ENCODE measurements at places on chromosomes 2 and 18. TPM values are rescaled to one million over a fixed set of nuclear protein-coding genes. Genes with fewer than 3 reads are reported as not detected.
A peak's percentile ranks its signal among the peaks of the same experiment; 100 is the strongest.

DNA sequence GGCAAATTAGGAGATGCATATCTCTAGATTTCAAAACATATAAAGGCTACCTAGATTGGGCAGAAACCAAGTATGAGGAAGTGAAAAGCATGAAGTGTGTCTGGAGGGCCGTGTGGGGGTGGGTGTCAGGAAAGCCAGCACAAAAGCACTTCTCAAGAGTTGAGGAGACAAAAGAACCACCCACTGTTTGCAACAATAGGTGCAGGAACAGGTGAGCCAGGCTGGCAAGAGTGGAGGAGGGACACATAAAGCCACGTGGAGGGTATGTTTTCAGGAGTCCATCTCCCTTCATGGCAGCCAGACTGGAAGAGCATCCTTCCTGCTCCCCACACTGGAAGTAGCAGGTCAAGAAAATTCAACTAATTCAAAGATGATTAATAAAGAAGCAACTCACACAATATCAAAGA, 96.4 kb downstream of the CERS6 start:
- no peak for DNase-seq

GRCh38 chr18:43482136-43482535, 204.8 kb upstream of the SYT4 start:
- DNase-seq: no peak

DNA sequence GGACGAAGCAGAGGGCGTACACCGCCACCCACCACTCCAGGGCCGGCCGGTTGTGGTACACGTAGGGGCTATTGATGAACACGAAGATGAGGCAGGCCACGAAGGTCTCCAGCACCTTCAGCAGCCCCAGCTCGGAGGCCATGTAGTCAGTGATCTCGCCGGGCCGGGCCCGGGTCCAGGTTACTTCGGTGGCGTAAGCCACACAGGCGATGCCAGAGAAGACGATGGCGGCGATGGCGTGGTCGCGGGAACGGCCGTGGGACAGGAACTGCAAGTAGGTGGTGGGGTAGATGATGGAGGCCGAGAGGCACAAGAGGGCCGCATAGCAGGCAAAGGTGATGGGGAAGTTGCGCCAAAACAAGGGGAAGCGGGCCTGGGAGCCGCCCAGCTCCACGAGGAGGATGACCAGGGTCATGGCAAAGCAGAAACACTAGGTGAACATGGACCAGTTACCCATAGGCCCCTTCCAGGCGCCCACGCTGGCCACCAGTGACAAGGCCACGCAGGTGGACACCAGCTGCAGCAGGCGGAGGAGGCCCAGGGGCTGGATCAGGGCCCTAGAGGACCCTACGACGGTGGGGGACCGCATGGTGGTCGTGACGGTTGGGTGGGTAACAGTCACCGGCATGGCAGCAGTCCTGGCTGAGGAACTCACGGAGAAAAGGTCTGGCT, 128.4 kb upstream of the FAM98A start:
- DNase-seq: no peak

GRCh38 chr18:27871726-27872125, 305.2 kb downstream of the CDH2 start:
- DNase-seq: no peak

DNA sequence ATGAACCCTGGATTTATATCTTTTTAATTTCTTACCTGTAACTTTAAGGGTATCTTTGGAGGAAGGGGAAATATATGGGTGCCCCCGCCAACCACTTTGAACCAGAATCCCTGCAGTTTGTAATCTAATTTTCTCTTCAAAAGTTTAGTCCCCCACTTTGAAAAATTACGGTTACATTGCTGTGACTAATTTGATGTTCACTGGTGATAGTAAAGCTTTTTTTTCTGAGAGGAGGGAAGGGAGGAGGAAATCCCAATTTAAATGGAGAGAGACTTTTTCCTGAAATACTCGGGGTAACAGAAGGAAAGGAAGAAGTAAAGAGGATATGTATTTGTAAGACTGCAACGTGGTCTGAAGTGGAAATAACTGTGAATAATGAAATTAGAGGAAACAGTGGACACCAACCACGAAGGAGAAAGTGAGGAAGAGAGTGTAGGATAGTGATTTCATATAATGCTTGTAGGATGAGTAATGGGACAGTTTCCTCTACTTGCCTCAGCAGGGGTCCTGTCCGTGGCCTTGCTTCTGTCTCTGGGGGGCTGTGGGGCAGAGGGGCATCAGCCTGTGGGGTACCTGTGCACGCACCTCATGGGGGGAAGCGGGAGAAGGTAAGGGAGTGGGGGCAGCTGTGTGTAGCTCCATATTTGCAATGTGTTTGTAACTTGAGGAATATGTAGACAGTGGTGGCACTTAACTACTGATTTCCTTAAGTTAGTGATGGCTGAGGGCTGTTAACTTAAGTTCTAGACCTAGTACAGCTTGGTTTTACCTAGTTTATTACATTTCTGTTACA, 161.1 kb downstream of the LTBP1 start:
- no peak for DNase-seq

GRCh38 chr18:79092874-79093273, 23.7 kb downstream of the ATP9B start:
- no peak for DNase-seq

DNA sequence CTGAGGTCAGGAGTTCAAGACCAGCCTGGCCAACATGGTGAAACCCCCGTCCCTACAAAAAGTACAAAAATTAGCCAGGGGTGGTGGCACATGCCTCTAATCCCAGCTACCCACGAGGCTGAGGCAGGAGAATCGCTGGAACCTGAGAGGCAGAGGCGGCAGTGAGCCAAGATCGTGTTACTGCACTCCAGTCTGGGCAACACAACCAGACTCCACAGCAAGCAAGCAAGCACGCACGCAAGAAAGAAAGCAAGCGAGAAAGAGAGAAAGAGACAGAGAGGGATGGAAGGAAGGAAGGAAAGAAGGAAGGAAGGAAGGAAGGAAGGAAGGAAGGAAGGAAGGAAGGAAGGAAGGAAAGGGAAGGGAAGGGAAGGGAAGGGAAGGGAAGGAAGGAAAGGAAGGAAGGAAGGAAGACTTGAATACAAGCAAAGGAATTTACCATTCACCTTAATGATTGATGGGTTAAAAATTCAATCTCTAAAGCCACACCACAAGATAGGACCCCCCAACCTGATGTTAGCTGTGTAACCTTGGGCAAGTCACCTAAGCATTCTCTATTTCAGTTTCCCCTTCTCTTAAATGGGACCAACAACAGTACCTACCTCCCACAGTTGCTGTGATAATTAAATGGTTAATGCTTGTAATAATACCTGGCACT, 181.7 kb downstream of the ATAD2B start:
- DNase-seq: no peak

DNA sequence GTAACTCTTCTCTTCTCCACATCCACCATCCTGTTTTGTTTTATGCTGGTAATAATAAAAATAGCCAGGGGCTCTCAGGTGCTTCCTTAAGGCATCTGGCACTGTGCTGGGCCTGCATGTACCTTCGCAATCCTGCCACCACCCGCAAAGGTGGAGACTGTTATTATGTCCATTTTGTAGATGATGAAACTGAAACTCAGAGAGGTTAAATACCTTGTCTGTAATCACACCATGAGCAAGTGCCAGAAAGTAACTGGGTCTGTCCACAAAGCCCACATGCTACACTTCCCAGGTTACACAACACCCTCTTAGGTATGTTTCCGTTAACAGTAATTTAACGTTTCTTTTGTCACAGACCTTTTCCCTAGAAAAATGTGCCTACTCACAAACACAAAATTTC, 27.0 kb downstream of the NRP2 start:
- DNase-seq: no peak

DNA sequence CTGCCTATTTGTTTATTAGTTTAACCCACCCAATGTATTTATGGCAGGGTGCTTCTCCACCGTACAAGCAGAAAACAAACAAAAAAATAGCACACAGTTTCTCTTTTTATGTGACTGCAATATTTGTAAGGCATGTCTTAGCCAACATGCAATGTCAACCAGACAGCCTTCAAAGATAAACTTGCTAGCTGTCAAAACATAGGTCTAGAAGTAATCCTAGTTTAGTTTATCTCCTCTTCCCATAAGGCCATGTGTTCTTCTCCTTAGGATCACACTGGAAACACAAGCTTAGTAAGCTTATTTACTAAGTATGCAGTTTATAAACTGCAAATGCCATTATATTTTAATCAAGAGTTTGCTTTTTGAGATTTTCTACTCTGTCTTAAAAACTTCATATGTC, 75.6 kb downstream of the LDAH start:
- DNase-seq: no peak

Gene CDH2
- total RNA-seq: 1.6 TPM

DNA sequence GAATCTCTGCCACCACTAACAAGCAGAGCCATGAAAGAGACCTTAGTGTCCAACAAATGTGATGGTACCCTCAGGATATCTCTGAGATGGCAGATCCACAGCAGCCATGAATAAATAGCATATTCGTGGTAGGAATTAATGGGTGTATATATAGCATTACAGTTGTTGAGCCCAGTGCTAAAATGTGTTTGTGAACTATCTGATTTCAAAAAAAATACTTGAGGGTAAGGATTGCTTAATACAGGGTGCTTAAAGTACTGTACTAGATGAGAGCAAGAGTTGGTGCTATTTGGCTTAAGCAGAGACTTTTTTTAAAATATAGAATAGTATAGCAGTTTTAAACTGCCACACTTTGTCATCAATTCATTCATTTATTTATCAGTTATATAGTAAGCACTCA, 101.5 kb upstream of the GALNT5 start:
- no peak for DNase-seq

GRCh38 chr2:43127208-43127940, 99.0 kb downstream of the ZFP36L2 start:
- DNase-seq: peak; percentile 87

DNA sequence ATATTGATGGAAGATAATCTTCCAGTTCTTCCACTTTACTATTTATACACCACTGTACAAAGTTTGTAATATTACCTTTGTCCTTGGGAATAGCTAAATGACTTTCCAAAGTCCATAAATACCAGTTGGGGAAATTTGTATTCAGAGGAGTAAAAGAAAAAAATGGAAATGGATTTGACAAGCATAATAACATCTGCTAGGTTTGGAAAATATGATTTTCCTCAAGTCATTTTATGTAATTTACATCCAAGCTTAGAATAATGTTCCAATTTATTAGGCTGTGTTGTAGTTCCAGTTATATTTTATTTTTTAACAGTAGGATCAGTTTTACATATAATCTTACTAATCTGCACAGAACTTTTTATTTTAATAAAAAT, 563.0 kb upstream of the PKDCC start:
- no peak for DNase-seq

Gene CCL20
- total RNA-seq: 15.7 TPM

- no peak for DNase-seq
Observed at GRCh38 chr2:171615069-171615468, 72.2 kb upstream of the DYNC1I2 start.

- DNase-seq: no peak
Observed at GRCh38 chr2:199307461-199307860, 150.3 kb downstream of the SATB2 start.

Gene XIRP2
- total RNA-seq: 0.08 TPM

GRCh38 chr2:111694700-111695101, 189.3 kb downstream of the ANAPC1 start:
- no peak for DNase-seq

GRCh38 chr2:120758181-120759144, 22.8 kb downstream of the GLI2 start:
- DNase-seq: peak; percentile 54

GRCh38 chr2:40103163-40103562, 324.1 kb upstream of the THUMPD2 start:
- no peak for DNase-seq

GRCh38 chr2:196801674-196802261, 2.3 kb upstream of the GTF3C3 start:
- no peak for DNase-seq

Gene HES6
- total RNA-seq: 8.8 TPM

GRCh38 chr2:15666861-15667808, 75.5 kb downstream of the DDX1 start:
- no peak for DNase-seq

- no peak for DNase-seq
Observed at GRCh38 chr18:46299465-46300008, 195.4 kb downstream of the HAUS1 start.

DNA sequence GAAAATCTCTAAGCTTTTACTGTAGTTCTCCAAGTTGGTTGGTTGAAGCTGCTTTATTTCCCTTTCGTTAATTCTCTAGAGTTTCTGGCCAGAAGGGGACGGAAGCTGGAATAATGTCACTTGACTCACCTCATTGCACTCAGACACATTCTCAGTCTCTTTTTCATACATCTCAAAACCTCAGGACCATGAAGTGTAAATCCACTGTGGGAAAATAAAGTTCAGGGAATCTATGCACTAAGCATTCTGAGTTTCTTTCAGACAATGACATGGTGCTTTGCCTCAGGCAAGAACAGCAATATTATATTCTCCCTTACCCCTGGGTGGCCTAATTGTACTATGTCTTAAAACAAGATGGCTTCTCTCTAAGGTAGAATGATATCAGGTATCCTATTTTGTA, 167.8 kb downstream of the PRPF40A start:
- DNase-seq: no peak

Gene GKN2
- total RNA-seq: 130 TPM

- no peak for DNase-seq
Observed at GRCh38 chr2:186575302-186575701, 14.6 kb upstream of the ITGAV start.

DNA sequence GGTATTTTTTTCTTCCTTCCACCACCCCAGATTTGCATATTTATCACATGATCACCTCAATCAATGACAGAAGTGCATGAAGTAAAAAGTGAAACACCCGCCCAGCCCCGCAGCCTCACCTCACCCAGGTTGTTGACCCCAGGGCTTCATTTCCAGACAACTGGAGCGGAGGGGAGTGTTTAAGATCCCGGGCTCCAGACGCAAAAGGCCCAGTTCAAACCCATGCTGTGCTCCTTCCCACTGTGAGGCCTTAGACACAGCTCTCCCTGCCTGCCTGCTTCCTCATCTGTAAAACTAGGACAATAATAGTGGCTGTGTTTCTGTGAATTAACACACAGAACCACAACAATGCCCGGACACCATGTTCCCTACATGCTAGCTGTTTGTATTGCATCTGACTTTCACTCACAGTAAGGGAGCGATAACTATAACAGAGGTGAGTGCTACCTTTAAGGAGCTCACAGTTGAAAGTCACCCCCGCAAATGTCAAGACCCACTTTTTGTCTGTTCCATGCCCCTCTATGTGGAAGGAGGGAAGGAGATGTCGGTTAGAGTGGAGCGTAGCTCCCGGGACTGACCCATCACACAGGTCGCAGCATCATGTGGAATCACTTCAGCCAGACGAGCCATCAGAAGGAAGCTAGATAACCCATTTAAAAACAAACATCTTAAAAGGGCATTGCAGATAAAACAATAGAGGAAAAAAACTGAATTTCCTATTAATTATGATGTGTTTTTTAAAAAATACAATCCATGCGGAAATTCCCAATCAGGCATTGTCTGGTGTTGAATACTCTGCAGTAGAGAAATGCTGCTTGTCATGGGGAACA, 77.5 kb upstream of the DAPL1 start:
- no peak for DNase-seq

Gene CBLN2
- not detected for total RNA-seq

- no peak for DNase-seq
Observed at GRCh38 chr18:32373995-32374394, 96.7 kb downstream of the GAREM1 start.

GRCh38 chr2:9897331-9897737, 54.1 kb downstream of the TAF1B start:
- peak; percentile 68 for DNase-seq

Gene AGAP1
- total RNA-seq: 25.4 TPM

Measured in left lung (tissue), 14 donors.